ENCODE measurements at places on chromosomes 5 and 9.
A peak's percentile ranks its signal among the peaks of the same experiment; 100 is the strongest.

GRCh38 chr5:138448481-138449398 lies 9.9 kb downstream of the REEP2 start:
- DNase-seq, result no peak

GRCh38 chr5:133222040-133222439 lies 170.2 kb downstream of the HSPA4 start:
- no peak for DNase-seq

DNA sequence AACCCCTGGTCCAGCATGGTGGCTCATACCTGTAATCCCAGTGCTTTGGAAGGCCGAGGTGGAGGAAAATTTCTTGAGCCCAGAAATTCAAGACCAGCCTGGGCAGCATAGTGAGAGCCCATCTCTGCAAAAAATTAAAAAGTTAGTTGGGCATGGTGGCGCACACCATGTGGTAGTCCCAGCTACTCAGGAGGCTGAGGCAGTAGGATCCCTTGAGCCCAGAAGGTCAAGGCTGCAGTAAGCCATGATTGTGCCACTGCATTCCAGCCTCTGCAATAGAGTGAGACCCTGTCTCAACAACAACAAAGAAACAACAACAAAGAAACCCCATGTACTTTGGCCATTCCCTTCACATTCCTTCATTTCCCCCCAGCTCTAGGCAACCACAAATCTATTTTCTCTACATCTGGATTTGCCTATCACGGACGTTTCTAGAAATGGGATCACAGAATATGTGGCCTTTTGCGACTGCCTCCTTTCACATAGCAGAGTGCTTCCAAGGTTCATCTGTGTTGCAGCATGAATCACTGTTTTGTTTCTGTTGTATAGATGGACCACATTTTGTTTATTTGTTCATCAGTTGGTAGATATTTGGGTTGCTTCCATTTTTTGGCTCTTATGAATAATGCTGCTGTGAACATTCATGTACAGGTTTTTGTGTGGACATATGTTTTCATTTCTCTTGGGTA lies 17.9 kb downstream of the MIGA2 start:
- DNase-seq, result no peak

- no peak for DNase-seq
Observed at GRCh38 chr9:137496601-137497375, 37.7 kb upstream of the NSMF start.

DNA sequence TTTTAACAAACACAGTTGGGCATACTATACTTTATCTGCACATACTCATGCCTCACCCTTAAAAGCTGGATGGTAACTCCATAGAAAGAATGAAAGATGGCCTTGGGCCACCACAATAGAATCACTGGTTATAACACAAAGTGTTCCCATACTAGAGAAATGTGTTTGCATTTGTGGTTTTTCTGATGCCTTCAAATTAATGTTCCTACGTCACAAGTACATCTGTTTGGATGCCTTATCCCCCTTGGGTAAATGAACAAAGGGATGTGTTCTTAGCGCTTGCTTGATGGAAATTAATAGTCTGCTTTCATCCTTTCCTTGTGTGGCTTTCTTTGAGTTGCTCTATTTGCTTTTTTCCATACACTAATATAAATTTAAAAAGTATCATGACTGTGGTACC lies 291.1 kb upstream of the PDE4D start:
- DNase-seq, result no peak

- peak; percentile 60 for DNase-seq
Observed at GRCh38 chr5:150582241-150583109, 58.0 kb upstream of the SYNPO start.

- no peak for DNase-seq
Observed at GRCh38 chr9:137558127-137558526, 6.4 kb downstream of the MRPL41 start.

- no peak for DNase-seq
Observed at GRCh38 chr5:1698589-1699316, 100.9 kb downstream of the MRPL36 start.

DNA sequence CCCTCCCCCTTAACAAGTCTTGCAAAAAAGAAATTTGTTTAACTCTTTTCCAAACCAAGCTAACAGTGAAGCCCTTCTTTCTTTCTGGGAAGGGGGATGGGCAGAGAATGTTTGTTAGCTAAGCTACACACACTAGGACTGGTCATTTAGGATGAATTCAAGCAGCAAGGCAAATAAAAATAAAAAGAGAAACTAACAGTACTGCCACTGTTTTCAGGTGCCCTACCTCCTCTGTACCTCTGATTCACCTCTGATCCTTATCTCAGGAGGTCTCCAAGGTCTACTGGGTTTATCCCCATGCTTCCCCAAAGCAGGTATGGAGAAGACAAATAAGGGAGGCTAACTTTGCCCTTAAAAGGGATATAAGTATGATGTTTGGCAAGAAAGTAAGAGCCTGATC lies 52.9 kb downstream of the ELL2 start:
- DNase-seq, result no peak

DNA sequence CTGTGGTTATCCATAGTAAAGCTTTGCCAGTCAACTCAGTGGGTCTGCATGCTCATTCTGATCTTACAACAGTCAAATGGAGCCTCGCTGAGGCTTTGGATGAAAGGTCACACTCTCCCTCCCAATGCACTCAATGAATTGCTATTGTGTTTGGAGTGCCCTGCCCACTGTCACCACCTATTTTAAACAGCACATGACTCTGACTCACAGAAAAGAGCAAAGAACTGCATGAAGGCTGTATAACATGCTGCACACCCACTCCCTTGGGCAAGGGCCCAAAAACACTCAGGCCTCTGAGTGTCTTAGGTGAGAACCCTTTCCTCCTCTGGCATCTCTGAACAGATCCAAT lies 118.7 kb upstream of the CCDC112 start:
- DNase-seq, result no peak

GRCh38 chr9:109360771-109361170 lies 39.9 kb upstream of the EPB41L4B start:
- no peak for DNase-seq

GRCh38 chr5:71864730-71865601 lies 145.9 kb downstream of the CARTPT start:
- no peak for DNase-seq

- DNase-seq, result peak; percentile 62
Observed at GRCh38 chr5:54520438-54520846, 2.9 kb downstream of the SNX18 start.

DNA sequence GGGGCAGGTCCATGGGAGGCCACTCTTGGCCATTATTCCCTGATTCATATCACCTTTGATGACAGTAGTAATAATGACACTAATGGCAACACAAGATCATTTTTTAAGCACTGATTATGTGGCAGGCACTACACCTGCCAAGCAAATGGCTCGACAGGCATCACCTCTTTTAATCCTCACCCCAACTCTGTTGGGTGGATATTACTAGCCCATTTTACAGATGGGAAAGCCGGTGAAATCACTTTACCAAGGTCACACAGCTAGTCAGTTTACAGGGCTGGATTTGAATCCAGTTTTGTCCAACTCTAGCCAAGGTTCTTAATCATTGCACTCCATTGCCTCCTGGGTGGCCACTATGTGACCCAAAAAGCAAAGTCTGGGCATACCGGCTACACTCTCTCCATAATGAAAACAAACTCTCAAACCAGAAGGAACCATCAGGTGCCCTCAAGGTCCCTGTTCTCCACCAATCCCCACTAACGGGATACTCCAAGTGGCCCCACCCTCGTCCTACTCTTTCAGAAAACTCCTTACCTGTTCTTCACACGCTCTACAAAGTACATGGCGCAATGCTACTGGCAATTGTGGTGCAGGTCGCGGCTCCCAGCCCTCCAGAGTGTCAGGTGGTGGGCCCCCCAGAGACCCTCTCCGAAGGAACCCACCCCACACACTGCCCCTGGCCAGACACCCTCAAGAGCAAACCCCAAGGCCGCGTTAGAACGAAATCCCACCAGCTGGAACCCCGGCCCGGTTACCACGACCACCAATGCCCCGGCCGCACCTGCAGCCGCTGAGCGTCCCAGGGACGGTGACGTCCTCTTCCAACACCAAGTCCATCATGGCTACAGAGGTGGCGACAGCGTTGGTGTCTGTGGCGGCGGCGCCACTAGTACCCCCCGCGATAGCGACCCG lies 572 bp downstream of the CDK5RAP2 start:
- peak; percentile 64 for DNase-seq

DNA sequence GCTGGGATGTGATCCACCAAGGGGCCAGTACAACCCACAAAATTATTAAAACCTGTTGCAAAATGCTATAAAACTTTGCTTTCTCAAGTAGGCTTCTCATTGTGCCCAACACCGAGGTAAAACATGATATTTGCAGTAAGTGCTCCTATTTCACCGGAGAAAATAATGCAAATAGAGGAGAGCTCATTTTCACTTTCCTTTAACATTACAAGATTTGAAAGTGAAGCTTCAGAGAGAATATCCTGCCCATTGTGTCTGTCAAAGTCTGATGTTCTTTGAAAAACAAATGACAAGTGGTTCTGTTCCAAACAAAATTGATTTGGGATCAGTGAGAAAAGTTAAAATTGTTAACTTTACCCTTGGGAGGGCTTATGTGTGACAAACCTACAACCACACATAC lies 287.1 kb downstream of the KCNN2 start:
- DNase-seq, result no peak

DNA sequence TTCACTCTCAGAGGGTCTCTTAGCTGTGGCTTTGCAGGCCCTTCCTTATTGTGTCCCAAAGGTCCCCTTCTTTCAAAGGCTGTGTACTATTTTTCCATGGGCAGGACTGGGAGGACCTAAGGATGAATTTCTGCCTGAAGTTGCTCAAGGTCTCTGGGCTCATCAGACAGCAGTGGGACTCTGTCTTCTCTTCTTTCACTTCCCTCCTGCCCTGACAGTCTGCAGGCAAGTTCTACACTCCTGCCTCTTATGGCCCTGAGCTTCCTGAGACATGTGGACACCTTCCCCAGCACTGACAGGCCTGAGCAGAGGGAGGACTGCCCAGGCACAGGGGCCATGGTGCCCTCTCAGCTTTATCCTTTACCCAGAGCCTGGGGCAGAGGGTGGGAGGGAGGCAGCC lies 14.8 kb downstream of the ENHO start:
- no peak for DNase-seq

DNA sequence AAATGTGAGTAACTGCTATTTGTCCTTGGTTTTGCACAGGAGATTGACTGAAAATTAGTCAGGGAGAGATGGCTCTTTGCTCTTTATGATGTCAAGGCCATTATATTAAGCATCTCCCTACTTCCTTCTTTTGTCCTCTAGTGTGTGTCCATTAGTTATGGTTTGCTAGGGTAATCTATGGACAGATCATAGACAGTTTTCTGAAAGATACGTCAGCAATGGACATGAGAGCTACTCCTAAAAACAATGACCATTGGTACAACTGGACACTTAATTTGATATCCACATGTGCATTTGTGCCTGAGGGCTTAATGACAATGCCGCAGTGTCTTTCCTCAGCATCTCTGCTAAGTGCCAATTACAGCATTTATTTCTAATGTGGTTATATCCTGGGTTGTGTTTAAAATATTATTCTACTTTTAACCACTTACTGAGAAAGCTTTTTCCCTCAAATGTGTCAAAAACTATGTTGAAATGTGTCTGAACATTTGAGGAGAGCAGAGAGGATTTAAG lies 218.2 kb upstream of the RFX3 start:
- DNase-seq, result no peak

- DNase-seq, result peak; percentile 76
Observed at GRCh38 chr5:72108202-72109061, 1.2 kb downstream of the MAP1B start.

DNA sequence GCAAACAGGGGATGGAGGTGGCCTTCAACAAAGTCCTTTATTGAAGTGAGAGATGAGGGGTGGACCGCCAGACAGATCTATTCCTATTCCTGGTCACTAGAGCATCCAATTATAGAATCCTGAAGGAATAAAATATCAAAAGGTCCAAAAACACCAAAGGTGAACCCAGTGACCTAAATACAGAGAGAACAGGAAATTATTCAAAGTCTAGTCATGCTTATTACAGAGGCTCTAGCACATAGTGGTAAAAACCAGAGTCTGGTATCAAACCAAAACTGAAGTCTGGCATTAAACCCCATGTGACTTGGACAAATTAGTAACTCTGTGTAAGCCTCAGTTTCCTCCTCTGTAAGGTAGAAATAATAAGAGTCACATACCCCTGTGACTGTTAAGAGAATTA lies 100.5 kb upstream of the SNX2 start:
- no peak for DNase-seq

DNA sequence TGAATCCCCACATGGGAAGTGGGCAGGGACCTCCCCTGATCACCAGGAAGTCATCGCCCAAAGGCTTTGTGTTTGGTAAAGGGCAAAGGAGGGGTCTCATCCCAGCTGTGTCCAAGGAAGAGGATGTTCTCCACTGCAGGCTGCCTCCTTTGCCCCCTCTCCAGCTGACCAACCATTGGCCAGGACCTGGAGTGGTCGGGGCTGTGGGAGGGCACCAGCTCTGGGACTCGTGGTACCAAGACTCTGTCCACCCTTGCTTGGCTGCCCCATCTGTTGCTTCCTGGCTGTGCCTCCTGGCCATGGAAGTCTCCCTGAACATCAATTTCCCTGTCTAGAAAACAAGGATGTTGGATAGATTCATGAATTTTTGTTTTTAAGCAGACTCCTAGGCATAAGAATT lies 34.1 kb downstream of the COL15A1 start:
- DNase-seq, result no peak

- no peak for DNase-seq
Observed at GRCh38 chr9:121604654-121605053, 46.8 kb upstream of the DAB2IP start.

DNA sequence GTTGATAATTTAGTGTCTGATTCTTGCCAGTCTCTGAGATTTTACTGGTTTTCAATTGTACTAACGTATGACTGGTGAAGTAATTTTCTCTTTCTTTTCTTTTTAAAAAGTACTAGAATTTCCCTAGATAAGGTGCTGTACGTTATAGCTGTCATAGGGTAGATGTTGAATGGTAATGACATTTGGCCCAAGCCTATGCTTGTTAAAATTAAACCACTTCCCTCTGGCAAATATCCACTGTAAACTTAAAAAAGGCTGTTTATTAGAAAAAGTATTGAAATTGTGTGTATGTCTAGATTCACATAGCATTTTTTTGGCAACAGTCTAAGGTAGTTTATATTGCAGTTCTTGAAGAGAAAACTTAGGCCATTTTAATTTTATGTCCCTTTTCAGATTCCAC lies 97.6 kb downstream of the NNT start:
- no peak for DNase-seq

DNA sequence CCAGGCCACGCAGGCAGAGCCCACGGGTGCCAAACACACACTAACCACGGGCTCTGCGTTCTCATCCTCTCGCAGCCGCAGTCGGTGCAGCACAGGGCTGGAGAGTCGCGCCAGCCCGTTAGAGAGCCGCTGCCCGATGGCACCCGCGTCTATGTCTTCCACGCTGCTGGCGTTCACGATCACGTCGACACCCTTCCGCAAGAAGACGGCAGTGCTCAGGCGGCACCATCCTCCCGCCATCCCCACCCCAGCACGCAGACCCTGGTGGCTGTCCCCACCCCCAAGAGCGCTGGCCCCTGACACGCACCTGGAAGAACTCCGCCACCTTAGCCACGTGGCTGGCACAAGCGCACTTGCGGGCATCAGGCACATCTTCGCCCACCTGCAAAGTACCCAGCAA lies 6.0 kb downstream of the DBN1 start:
- no peak for DNase-seq

DNA sequence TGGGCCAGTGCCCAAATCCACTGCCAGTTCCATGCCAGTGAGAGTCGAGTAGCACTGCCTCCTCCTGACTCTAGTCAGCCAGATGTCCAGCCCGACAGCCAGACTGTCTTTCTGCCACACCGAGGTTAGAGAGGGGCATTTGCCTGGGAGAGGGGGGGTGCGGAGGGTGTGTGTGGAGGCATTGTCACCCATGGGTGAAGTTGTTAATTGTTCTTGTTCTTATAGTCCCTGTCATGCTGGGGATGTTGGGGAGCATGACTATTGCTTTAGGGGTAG lies 1.1 kb downstream of the RGP1 start:
- DNase-seq, result no peak

All from right kidney (tissue), 9 donors.